Naive thymus-derived CD8-positive, alpha-beta T cell (primary cell): ENCODE measurements at places on chromosomes 4 and X. TPM values are rescaled to one million over a fixed set of nuclear protein-coding genes. Genes with fewer than 3 reads are reported as not detected.

The GC gene
- not detected for total RNA-seq

The ARHGAP6 gene
- total RNA-seq: 0.22 TPM

The EDA gene
- 1.1 TPM for total RNA-seq

The RELL1 gene
- total RNA-seq: 27.2 TPM

The MAGEC1 gene
- total RNA-seq: not detected

The KDR gene
- not detected for total RNA-seq

The TRIM61 gene
- total RNA-seq: 2.6 TPM

The IL2RG gene
- total RNA-seq: 301 TPM

The CHRDL1 gene
- total RNA-seq: not detected

The ZNF827 gene
- 39.8 TPM for total RNA-seq

The FAM236B gene
- not detected for total RNA-seq

The PRR32 gene
- total RNA-seq: not detected

- H3K4me3 ChIP-seq: peak overlapping the region; percentile 51
- H3K27ac ChIP-seq: no peak overlapping the region
- no peaks in the 10 kb centered on the region for H3K36me3 ChIP-seq
- H3K27me3 ChIP-seq: no peaks in the 10 kb centered on the region
- DNase-seq: no peak
- peaks cover 20% of the 10 kb centered on the region for H3K4me1 ChIP-seq
Observed at GRCh38 chrX:40040686-40041461, 56.9 kb downstream of the BCOR start.

- H3K4me3 ChIP-seq: peak overlapping the region; percentile 84
- peaks cover 52% of the 10 kb centered on the region for H3K4me1 ChIP-seq
- H3K36me3 ChIP-seq: no peaks in the 10 kb centered on the region
- no peak for DNase-seq
- H3K27ac ChIP-seq: peak overlapping the region; percentile 91
- H3K27me3 ChIP-seq: no peaks in the 10 kb centered on the region
Observed at GRCh38 chr4:38178392-38178995, 218.3 kb downstream of the PTTG2 start.

- no peak overlapping the region for H3K27ac ChIP-seq
- H3K36me3 ChIP-seq: no peaks in the 10 kb centered on the region
- no peak overlapping the region for H3K4me3 ChIP-seq
- no peaks in the 10 kb centered on the region for H3K27me3 ChIP-seq
Observed at GRCh38 chrX:124028182-124028581, 66.7 kb downstream of the STAG2 start.

DNA sequence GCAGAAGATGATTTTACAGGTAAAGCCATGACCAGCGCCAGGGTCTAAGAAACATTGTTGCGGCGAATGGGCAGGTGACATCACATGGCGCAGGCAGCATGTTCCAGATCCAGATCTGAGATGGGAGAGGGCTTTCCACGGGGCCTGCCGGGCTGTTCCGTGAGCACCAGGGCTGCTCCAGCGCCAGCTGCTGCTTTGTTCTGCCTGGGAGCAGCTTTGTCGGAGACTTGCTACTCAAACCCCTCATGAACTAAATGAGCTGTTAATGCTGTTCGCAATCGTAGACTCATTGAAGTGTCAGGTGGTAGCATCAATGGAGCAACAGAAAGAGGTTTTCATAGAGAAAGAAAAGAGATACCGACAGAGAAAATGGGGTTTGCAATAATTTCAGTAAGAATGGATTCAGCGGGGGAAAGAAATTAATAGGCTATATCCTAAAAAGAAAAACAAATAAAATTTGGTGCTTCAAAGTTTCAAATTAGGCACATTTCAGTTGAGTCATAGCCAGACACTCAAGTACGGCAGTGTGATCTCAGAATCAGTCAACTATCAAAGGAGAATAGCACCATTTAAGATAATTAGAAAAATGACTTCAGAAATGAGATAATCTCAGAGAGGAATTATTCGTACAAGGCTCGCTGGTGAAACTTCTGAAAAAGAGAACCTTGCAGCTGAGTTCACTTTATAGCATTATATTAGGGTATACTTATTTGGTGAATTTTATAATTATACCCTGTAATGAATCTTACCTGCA, 23.9 kb downstream of the SORBS2 start:
- H3K27me3 ChIP-seq: no peaks in the 10 kb centered on the region
- H3K4me1 ChIP-seq: no peaks in the 10 kb centered on the region
- H3K27ac ChIP-seq: no peak overlapping the region
- H3K36me3 ChIP-seq: no peaks in the 10 kb centered on the region
- no peak for DNase-seq
- H3K4me3 ChIP-seq: no peak overlapping the region

DNA sequence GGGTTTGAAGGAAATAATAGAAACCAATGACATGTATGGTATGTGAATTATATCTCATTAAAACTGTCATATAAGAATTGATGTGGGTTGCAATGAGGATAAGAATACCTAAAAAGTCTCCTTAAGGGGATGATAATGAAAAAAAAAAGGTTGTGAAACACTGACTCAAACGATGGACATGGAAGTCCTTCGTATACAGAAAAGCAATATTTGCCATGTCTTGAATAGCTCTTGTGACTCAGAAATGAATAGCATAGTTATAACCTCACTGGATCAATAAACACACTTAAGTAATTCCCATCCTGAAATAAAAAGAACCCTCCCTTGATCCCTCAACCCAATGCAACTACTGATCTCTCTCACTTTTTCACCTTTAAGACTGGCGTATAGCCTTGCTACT, 89.7 kb downstream of the OPHN1 start:
- no peaks in the 10 kb centered on the region for H3K4me1 ChIP-seq
- H3K27ac ChIP-seq: no peak overlapping the region

- no peaks in the 10 kb centered on the region for H3K27me3 ChIP-seq
- H3K27ac ChIP-seq: no peak overlapping the region
- H3K4me3 ChIP-seq: no peak overlapping the region
- DNase-seq: no peak
Observed at GRCh38 chr4:144575181-144575580, 70.8 kb upstream of the HHIP start.

GRCh38 chr4:5757536-5757935, 46.5 kb downstream of the EVC start:
- H3K4me1 ChIP-seq: no peaks in the 10 kb centered on the region
- DNase-seq: no peak
- no peaks in the 10 kb centered on the region for H3K27me3 ChIP-seq

- no peaks in the 10 kb centered on the region for H3K4me1 ChIP-seq
- peaks cover 28% of the 10 kb centered on the region for H3K36me3 ChIP-seq
- no peaks in the 10 kb centered on the region for H3K27me3 ChIP-seq
- no peak overlapping the region for H3K27ac ChIP-seq
Observed at GRCh38 chrX:136823175-136823574, 42.4 kb upstream of the ARHGEF6 start.

GRCh38 chrX:44244008-44244407, 99.5 kb downstream of the EFHC2 start:
- peaks cover 19% of the 10 kb centered on the region for H3K4me1 ChIP-seq
- no peak for DNase-seq
- H3K36me3 ChIP-seq: peaks cover 12% of the 10 kb centered on the region
- H3K27ac ChIP-seq: no peak overlapping the region
- H3K27me3 ChIP-seq: no peaks in the 10 kb centered on the region
- H3K4me3 ChIP-seq: no peak overlapping the region

GRCh38 chr4:142408003-142408441, 438.1 kb downstream of the INPP4B start:
- DNase-seq: no peak
- H3K27me3 ChIP-seq: no peaks in the 10 kb centered on the region
- H3K27ac ChIP-seq: peak overlapping the region; percentile 95
- H3K4me1 ChIP-seq: peaks cover 47% of the 10 kb centered on the region
- no peak overlapping the region for H3K4me3 ChIP-seq

- DNase-seq: no peak
- H3K4me3 ChIP-seq: no peak overlapping the region
- H3K27ac ChIP-seq: no peak overlapping the region
Observed at GRCh38 chr4:151649479-151649878, 111.3 kb downstream of the GATB start.

DNA sequence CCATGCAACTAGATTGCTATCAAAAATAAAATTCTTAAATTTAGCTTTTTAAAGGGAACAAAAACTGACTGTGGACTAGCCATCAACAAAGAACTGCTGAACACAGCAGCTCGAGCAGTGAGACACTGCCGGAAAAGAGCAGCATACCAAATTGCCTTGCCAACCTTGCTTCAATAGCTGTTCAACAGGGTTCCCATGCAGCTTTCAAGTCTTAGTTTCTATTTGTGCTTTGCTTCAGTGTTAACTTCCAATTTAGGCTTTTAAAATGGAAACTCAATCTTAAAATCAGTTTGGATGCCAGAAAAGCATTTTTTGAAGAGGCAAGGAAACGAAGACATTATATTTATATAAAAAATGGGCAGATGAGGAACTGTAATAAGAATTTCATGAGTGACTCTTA, 463.4 kb upstream of the MAGEB18 start:
- H3K4me1 ChIP-seq: no peaks in the 10 kb centered on the region
- no peak overlapping the region for H3K4me3 ChIP-seq
- no peak overlapping the region for H3K27ac ChIP-seq
- H3K27me3 ChIP-seq: no peaks in the 10 kb centered on the region
- H3K36me3 ChIP-seq: no peaks in the 10 kb centered on the region

GRCh38 chrX:103464774-103465117, 54.5 kb downstream of the RAB40A start:
- H3K36me3 ChIP-seq: no peaks in the 10 kb centered on the region
- peak overlapping the region; percentile 70 for H3K27ac ChIP-seq
- no peaks in the 10 kb centered on the region for H3K27me3 ChIP-seq
- peak; percentile 62 for DNase-seq

GRCh38 chrX:153773218-153773611, 7.6 kb upstream of the SRPK3 start:
- H3K27ac ChIP-seq: no peak overlapping the region
- H3K27me3 ChIP-seq: no peaks in the 10 kb centered on the region
- no peak for DNase-seq
- no peaks in the 10 kb centered on the region for H3K36me3 ChIP-seq
- H3K4me1 ChIP-seq: peaks cover 1% of the 10 kb centered on the region
